ENCODE measurements at places on chromosomes 11 and 22. TPM values are rescaled to one million over a fixed set of nuclear protein-coding genes. Genes with fewer than 3 reads are reported as not detected.

DNA sequence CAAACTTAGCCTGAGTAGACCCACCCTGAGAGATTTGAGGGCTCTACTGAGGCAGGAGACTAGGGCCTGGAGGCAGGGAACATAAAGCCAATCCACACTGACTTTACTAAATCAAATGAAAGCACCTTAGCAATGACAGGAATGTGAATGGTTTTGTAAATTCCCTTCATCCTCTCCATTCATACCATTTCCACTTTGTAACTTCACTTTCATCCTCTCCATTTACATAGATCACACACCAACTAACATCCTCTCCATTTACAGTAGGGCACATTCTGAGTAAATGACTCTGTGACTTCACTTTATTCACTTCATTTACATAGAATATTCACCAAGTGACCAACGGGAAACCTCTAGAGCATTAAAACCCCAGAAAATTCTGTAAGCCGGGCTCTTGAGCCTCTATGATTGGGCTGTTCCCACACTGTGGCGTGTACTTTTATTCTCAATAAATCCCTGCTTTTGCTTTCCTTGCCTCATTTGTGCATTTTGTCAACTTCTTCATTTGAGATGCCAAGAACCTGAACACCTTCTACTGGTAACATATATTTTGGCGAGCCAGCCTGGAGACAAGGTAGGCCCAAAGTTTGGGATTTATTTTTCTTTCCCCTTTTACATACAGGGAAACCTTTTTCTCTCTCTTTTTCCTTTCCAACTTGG lies 82.9 kb downstream of the PIWIL4 start:
- DNase-seq = no peak
- no peak overlapping the region for H3K27ac ChIP-seq
- H3K4me3 ChIP-seq = no peak overlapping the region
- H3K4me1 ChIP-seq = peaks cover 7% of the 10 kb centered on the region
- H3K36me3 ChIP-seq = no peaks in the 10 kb centered on the region

DNA sequence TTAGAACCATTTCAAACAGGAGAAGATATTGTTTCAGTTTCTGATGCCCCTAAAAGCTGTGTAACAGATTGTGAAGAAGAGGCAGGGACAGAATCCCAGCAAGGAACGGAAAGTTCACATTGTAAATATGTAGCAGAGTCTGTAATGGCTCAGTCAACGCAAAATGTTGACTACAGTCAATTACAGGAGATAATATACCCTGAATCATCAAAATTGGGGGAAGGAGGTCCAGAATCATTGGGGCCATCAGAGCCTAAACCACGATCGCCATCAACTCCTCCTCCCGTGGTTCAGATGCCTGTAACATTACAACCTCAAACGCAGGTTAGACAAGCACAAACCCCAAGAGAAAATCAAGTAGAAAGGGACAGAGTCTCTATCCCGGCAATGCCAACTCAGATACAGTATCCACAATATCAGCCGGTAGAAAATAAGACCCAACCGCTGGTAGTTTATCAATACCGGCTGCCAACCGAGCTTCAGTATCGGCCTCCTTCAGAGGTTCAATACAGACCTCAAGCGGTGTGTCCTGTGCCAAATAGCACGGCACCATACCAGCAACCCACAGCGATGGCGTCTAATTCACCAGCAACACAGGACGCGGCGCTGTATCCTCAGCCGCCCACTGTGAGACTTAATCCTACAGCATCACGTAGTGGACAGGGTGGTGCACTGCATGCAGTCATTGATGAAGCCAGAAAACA lies 40.8 kb downstream of the IGLL1 start:
- peaks cover 8% of the 10 kb centered on the region for H3K4me1 ChIP-seq
- H3K4me3 ChIP-seq = no peak overlapping the region
- no peaks in the 10 kb centered on the region for H3K36me3 ChIP-seq
- no peak overlapping the region for H3K27ac ChIP-seq

- H3K27ac ChIP-seq = no peak overlapping the region
- H3K36me3 ChIP-seq = no peaks in the 10 kb centered on the region
- DNase-seq = no peak
Measured at GRCh38 chr22:48827904-48828555, 999.6 kb downstream of the BRD1 start.

DNA sequence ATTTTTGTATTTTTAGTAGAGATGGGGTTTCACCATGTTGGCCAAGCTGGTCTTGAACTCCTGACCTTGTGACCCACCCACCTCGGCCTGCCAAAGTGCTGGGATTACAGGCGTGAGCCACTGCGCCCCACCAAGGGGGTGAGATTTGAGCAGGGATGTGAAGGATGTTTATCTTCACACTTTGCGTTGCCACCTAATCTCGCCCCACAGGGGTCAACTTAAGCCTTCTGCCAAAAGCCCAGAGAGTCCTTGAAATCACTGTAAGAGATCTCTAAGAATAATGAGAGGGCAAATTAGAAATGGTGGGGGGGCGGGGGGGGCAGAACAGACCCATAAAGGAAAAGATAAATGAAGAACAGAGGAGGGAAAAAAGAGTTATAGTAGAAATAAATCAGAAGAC lies 158.3 kb upstream of the TIMP3 start:
- no peaks in the 10 kb centered on the region for H3K36me3 ChIP-seq
- no peak overlapping the region for H3K4me3 ChIP-seq
- no peaks in the 10 kb centered on the region for H3K27me3 ChIP-seq
- no peak overlapping the region for H3K27ac ChIP-seq
- H3K4me1 ChIP-seq = peaks cover 10% of the 10 kb centered on the region

Gene BARX2
- polyA plus RNA-seq = 8.5 TPM

GRCh38 chr11:74437441-74438042 lies 29.8 kb downstream of the KCNE3 start:
- H3K4me3 ChIP-seq = no peak overlapping the region
- H3K27ac ChIP-seq = no peak overlapping the region
- H3K27me3 ChIP-seq = no peaks in the 10 kb centered on the region
- DNase-seq = no peak
- H3K36me3 ChIP-seq = no peaks in the 10 kb centered on the region

- H3K27ac ChIP-seq = no peak overlapping the region
- DNase-seq = no peak
- H3K4me3 ChIP-seq = no peak overlapping the region
- no peaks in the 10 kb centered on the region for H3K4me1 ChIP-seq
- H3K27me3 ChIP-seq = no peaks in the 10 kb centered on the region
Measured at GRCh38 chr11:80204021-80204420, 763.2 kb upstream of the TENM4 start.

Gene SHANK3
- 17.7 TPM for polyA plus RNA-seq

DNA sequence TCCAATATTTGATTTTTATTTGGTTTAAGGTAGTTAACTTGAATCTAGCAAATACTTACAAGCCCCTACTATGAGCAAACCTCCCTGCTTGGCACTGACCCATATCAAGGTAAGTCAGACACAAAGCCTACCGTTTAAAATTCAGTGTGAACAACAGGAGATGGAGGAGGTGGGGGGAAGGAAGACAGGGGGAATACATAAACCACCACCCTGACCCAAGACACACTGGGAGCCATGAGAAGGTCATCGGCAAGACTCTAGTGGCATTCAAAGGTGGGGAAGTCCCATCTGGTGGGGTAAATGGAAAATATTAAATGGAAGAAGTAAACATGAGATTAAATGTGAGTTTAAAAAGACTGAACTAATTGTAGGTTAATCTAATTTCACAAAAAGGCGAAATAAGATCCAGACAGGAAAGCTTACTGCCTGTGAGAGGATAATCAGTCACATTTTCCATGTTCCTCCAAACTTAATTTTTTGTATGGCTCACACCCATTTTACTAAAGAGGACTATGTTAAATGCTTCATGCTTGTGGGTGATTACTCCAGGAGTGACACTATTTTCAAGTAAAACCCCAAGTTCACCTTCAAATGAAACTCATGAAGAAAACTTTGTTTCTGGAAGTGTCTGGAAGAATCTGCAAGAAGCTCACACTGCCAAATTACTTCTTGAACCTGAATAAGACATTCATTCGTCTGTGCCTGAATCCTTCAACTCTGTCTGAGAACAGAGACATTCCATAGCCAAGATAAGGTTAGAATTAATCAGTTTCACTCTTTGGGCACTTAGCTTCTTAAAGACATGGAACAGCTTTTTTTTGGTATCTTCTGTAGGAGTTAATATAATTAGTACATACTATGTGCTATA lies 51.7 kb downstream of the PITPNB start:
- H3K36me3 ChIP-seq = peaks cover 16% of the 10 kb centered on the region
- peak; percentile 48 for DNase-seq
- no peak overlapping the region for H3K4me3 ChIP-seq
- H3K27ac ChIP-seq = peak overlapping the region; percentile 39
- H3K27me3 ChIP-seq = no peaks in the 10 kb centered on the region
- peaks cover 2% of the 10 kb centered on the region for H3K4me1 ChIP-seq

DNA sequence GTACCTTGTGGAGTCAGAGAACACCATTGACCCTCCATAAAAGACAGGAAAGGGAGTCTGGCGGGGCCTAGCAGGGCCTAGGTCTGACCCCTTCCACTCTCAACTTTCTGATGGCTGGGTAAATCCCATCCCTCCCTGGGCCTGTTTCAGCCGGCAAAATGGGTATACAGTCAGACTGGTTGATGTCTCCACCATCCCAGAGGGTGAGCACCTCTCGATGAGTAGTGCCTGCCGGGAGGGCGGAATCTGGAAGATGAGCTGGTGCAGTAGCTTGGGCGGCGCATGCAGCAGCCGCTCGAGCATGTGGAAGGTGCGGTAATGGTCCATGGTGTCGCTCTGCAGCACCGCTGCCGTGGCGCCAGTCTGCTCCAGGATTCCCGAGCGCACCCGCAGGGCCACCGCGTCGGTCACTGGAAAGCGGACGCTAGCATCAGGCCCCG lies 528 bp downstream of the FIBP start:
- no peak for DNase-seq
- H3K36me3 ChIP-seq = peaks cover 42% of the 10 kb centered on the region
- peak overlapping the region; percentile 99 for H3K27ac ChIP-seq
- H3K27me3 ChIP-seq = peaks cover 4% of the 10 kb centered on the region
- H3K4me1 ChIP-seq = peaks cover 50% of the 10 kb centered on the region

GRCh38 chr11:16460508-16460907 lies 104.2 kb upstream of the SOX6 start:
- no peaks in the 10 kb centered on the region for H3K36me3 ChIP-seq
- no peaks in the 10 kb centered on the region for H3K4me1 ChIP-seq
- H3K27me3 ChIP-seq = no peaks in the 10 kb centered on the region

Gene NLRP14
- polyA plus RNA-seq = 0.05 TPM

- H3K27ac ChIP-seq = no peak overlapping the region
- no peak overlapping the region for H3K4me3 ChIP-seq
- DNase-seq = peak; percentile 53
- H3K36me3 ChIP-seq = no peaks in the 10 kb centered on the region
Measured at GRCh38 chr11:23112987-23113886, 253.0 kb upstream of the CCDC179 start.

DNA sequence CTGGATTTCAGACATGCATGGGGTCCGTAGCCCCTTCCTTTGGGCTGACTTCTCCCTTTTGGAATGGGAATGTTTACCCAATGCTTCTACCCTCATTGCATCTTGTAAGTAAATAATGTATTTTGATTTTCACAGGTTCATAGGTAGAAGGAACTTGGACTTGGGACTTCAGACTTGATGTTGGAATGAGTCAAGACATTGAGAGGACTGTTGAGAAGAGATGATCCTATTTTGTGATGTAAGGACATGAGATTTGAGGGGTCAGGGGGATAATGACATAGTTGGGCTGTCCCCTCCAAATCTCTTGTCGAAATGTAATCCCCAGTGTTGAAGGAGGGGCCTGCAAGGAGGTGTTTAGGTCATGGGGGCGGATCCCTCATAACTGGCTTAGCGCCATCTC lies 933 bp upstream of the KRTAP5-10 start:
- peaks cover 8% of the 10 kb centered on the region for H3K27me3 ChIP-seq
- peaks cover 7% of the 10 kb centered on the region for H3K4me1 ChIP-seq
- H3K27ac ChIP-seq = no peak overlapping the region
- H3K36me3 ChIP-seq = no peaks in the 10 kb centered on the region
- no peak overlapping the region for H3K4me3 ChIP-seq
- DNase-seq = no peak

DNA sequence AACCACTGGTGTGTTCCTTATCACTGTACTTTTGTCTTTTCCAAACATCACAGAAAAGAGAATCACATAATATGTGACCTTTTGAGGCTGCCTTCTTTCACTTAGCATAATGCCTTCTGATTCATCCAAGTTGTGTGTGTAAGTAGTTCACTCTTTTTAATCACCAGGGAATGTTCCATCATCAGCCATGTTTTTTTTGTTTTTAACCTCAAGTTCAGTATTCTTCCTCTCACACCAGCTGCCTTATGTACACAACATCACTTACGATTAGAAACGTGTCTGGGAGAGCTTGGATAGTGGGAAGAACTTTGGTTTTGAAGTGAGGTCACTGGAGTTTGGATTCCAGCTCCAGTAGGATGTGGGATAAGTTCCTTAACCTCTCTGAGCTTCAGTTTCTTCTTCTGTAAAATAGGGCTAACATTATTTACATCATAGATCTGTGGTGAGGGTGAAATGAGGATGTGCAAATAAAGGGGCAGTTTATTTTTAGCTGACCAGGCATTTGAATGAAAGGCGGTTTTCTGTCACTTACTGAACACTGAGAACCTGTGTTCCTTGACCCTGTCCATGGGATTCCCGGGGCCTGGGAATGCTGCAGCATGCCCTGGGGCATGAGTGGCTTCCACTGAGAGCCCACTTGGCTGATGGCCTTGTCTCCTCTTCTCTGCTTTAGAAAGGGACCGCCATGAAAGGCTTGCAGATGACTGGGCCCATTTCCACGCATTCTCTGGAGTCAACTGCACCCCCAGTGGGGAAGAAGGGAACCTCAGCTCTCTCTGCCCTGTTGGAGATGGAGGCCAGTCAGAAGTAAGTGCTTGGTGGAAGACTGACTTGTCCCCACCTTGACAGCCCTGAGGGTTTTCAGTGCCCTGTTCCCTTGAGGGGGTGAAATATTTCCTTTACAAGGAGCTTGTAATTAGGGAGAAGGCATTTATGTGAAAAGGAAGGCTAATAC lies 92.6 kb downstream of the DEPDC5 start:
- H3K36me3 ChIP-seq = peaks cover 70% of the 10 kb centered on the region
- DNase-seq = no peak
- H3K4me3 ChIP-seq = no peak overlapping the region
- no peak overlapping the region for H3K27ac ChIP-seq
- H3K27me3 ChIP-seq = no peaks in the 10 kb centered on the region
- no peaks in the 10 kb centered on the region for H3K4me1 ChIP-seq

Gene OR4D11
- polyA plus RNA-seq = not detected

- H3K27ac ChIP-seq = no peak overlapping the region
- no peaks in the 10 kb centered on the region for H3K4me1 ChIP-seq
- no peaks in the 10 kb centered on the region for H3K36me3 ChIP-seq
- DNase-seq = no peak
Measured at GRCh38 chr11:115518983-115519628, 14.9 kb upstream of the CADM1 start.

- peaks cover under 1% of the 10 kb centered on the region for H3K4me1 ChIP-seq
- no peak for DNase-seq
Measured at GRCh38 chr11:7548659-7549274, 35.0 kb downstream of the PPFIBP2 start.

- peaks cover 5% of the 10 kb centered on the region for H3K27me3 ChIP-seq
- no peaks in the 10 kb centered on the region for H3K36me3 ChIP-seq
- no peak overlapping the region for H3K27ac ChIP-seq
Measured at GRCh38 chr22:24504540-24504939, 9.4 kb downstream of the UPB1 start.
